ENCODE measurements at places on chromosomes 5 and 9.

- no peak for DNase-seq
These were observed 465.4 kb downstream of the RASEF start for GRCh38 chr9:82597241-82598203.

- no peak for DNase-seq
These were observed 470.4 kb downstream of the ZSWIM6 start for GRCh38 chr5:61802456-61802855.

- no peak for DNase-seq
These were observed 261.3 kb downstream of the TMEM167A start for GRCh38 chr5:82815871-82816270.

- no peak for DNase-seq
These were observed 246.8 kb upstream of the DAB2 start for GRCh38 chr5:39671561-39671961.

- no peak for DNase-seq
These were observed 181.7 kb upstream of the SLC30A5 start for GRCh38 chr5:68911840-68912690.

GRCh38 chr9:136345281-136346156 is 18.0 kb downstream of the DNLZ start:
- DNase-seq = no peak

DNA sequence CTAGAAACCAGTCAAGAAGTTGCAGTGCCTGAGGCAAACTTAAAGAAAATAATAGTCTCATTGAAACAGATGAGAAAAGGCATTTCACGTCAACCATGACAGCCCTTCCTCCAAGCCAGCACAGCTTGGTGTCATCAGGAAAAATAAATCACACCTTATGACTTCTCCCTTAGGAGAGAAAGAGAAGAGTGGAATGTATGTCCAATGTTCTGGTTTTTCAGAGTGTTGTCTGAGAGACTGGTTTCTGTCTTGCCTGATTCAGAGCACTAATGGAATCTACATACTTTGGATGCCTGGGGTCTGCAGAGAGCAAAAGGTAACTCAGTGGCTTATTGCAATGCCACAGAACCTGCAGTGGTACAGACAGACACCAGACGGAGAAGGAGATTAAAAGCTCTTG is 105.5 kb upstream of the PDE4D start:
- no peak for DNase-seq

- no peak for DNase-seq
These were observed 480.0 kb downstream of the TAF11L14 start for GRCh38 chr5:18114151-18114757.

- no peak for DNase-seq
These were observed 969.6 kb upstream of the C9orf72 start for GRCh38 chr9:28542928-28543327.

- no peak for DNase-seq
These were observed 47.9 kb upstream of the SEMA6A start for GRCh38 chr5:116622375-116623050.

- no peak for DNase-seq
These were observed 42.4 kb upstream of the ZBED3 start for GRCh38 chr5:77129391-77129990.

- no peak for DNase-seq
These were observed 115.3 kb downstream of the MACIR start for GRCh38 chr5:103373597-103374472.

GRCh38 chr5:36237751-36238150 is 4.0 kb downstream of the NADK2 start:
- DNase-seq = no peak

DNA sequence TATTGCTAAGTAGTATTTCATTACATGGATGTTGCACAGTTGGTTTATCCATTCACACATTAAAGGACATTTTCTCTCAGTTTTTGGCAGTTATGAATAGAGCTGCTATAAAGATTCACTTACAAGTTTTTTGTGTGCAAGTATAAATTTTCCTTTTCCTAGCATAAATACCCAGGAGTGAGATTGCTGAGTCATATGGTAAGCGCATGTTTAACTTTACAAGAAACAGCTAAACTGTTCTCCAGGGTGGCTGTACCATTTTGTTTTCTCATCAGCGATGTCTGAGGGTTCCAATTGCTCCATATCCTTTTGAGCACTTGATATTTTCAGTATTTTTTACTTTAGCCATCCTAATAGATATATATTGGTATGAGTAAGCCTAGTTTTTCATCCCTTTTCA is 16.4 kb upstream of the ABCA1 start:
- no peak for DNase-seq

- peak; percentile 59 for DNase-seq
These were observed 239.3 kb upstream of the PRDM9 start for GRCh38 chr5:23268136-23268535.

DNA sequence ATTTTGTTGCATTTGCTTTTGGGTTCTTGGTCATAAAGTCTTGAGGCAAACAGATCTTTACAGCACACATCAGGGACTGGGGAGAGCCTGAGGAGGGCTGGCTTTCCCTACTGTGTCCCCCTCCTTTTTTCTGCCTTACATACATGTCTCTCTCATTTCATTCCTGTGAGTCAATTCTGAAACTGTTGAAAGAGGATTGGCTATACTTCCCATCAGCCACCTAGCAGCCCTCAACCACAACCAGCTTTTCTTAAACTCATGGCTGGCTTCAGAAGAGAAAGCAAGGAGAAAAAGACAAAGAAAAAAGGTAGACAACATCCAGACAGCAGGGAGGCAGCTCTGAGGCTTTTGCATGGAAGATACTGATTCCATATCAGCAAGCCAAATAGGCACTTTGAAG is 374.8 kb upstream of the KIF2A start:
- DNase-seq = no peak

DNA sequence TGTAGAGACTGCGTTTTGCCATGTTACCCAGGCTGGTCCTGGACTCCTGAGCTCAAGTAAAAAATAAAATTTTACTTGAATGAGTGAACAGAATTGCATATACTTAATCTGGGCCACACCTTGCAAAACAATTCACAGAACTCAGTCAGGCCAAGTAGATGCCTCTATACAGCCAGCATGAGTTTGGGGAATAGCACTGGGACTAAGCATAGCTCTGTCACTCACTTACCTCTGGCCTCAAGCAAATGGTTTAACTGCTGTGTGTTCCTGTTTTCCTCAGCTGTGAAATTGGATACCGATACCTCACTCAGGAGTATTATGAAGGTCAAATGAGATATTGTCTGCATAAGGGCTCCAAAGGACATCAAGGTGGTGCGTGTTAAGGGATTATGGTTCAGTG is 10.9 kb upstream of the FRMPD1 start:
- DNase-seq = no peak

DNA sequence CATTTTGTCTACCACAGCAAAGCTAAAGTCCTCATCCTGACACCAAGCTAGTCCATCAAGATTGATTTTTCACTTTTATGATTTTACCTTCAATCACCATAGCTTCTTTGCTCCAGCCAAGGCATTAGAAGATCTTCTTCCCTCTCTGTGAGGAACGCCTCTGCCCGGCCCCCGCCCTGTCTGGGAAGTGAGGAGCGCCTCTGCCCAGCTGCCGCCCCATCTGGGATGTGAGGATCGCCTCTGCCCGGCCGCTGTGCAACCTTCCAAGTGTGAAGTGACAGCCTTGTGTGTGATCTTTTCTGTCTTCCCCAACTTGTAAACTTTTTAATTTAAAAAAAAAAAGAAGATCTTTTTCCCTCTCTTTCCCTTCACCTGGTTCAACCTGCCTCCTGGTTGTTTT is 210.5 kb upstream of the NREP start:
- DNase-seq = no peak

DNA sequence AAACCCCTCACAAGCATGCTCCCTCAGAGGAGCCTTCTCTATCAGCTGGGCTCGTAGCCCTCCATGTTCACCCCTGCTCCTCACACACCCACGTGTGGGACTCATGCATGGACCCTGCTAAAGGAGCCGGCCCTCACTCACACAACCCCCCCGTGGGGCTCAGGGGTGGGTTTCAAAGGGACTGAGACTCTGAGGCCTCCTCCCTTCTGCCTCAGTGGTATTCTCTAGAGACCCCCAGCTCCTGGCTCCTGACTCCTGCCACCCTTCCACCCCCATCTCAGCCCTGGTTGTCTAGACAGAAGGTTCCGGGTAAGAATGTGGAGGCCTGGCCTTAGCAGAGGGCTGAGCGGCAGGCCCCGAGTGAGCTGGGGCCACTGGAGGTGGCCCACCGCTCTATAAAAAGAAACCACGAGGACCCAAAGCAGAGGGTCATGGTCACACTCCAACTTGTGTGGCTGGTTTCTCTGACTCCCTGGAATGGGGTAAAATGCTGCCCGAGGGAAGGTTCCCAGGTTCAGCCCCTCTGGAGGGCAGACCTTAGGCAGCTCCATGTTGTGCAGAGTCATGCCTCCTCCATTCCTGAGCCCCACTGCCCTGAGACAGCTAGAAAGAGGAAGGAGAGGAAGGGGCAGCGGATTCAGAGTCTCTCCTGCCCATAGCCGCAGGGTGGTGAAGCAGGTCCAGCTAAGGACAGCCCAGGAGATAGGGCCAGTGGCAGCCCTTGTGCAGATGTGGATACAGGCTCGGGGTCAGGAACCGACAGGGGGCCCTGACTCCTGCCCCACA is 10.8 kb downstream of the SEPTIN8 start:
- DNase-seq = no peak

DNA sequence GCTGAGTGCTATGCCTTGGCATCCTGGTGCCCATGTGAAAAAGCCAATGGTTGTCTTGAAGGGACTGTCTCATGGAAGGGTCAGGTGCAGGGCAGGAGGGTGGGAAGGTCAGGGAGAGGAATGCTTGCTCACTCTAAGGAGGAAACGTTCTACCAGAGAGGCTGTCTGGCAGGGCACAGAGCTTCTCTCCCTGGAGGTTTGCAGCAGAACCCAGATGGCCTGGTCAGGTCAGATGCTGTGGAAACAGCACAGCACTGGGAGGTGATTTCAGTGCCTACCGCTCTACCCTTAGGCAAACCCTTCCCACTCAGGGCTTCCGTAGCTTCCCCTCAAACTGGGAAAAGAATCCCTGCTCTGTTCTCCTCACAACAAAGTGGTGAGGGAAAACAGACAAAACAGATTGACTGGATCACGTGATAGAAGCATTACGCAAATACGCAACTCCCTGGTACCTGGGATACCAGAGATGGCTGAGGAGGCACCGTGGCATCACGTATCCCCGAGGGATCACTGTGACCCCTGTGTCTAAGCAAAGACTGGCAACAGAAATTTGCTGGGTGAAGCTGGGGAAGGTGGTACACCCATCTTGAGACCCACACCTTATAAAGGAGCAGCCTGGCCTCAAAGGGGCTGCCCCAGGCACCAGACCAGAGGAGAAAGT is 3.9 kb upstream of the MGAT1 start:
- no peak for DNase-seq

- DNase-seq = no peak
These were observed 66.6 kb downstream of the C9orf152 start for GRCh38 chr9:110141227-110141793.

DNA sequence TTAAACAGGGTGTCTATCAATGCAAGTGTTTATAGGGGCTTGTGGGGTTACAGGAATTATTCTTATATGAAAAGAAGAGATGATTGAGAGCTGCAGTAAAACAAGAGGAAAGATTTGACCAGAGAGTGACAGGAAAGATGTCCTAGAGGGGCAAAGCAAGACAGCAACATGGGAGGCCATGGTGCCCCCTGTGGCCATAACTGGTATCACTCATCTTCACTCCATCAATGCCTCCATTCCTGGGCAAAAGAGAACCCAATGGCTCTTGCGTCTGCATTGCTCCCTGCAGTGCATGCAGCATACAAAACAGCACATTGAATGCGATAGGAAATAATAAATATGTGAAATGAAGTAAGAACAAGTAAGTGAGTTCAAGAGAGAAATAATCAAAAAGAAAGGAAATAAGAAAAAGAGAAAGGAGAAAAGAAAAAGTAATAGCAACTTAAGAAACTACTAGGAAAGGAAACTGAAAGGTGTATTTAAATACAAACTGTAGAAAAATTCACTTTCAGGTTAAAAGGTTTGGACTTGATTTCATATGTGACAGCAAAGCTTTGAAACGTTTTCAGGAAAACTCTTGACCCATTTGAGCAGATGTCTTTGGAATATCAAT is 206.6 kb downstream of the SEMA5A start:
- DNase-seq = no peak

GRCh38 chr5:180336234-180337020 is 16.7 kb downstream of the GFPT2 start:
- no peak for DNase-seq

- no peak for DNase-seq
These were observed 171.7 kb downstream of the CACNA1B start for GRCh38 chr9:138049085-138049778.

DNA sequence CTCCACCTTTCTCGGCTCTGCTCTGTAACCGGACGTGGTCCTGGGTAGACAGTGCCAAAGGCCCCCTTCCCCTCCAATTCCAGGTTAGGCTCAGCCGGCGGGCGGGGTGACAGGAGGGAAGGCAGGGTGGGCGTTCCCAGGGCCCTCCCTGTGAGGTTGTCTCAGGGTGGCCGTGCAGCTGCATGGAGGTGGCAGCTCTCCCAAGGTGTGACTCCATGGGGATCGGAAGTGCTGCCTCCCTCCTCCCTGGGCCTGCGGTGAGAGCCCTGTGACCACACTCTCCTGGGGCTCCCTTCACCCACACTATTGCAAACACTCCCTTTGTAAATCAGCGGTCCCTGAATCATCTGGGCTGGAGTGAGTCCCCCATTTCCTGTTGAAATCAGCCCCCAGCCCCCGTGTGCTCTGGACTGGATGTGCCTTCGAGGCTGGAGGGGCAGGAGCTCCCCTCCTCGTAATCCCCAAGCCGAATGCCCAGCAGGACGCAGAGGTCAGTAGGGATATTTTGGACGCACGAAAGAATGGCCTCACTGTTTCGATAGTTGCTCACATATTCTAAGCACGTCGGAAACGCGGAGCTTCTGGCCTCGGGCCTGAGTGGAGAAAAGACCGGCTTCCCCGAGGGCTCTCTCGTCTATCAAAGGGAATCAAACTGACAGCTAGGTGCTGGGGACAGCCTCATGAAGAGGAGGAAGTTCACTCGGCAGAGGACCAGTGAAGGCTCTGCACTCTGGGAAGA is 107.6 kb upstream of the COL5A1 start:
- no peak for DNase-seq

- DNase-seq = no peak
These were observed 34.0 kb downstream of the ZNF474 start for GRCh38 chr5:122163121-122164069.

GRCh38 chr5:125584140-125584520 is 837.7 kb upstream of the ZNF608 start:
- DNase-seq = no peak

- DNase-seq = no peak
These were observed 209.0 kb downstream of the EFNA5 start for GRCh38 chr5:107461770-107462169.

DNA sequence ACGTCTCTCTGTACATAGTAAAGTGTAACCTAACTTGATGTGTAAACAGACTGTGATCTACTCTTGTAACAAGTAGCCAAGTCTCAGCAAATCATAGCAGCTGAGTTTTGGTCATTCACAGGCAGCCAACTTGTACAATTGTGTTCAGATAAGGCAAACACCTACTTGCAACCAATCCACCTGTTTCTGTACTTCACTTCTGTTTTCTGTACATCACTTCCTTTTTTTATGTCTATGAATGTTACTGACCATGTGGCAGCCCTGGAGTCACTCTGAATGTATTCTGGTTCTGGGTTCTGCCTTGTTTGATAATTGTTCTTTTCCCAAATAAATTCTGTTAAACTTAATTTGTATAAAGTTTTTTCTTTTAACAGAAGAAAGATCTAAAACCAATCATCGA is 26.0 kb downstream of the RLN2 start:
- DNase-seq = no peak

- no peak for DNase-seq
These were observed 547 bp downstream of the CLTA start for GRCh38 chr9:36191290-36191645.

Data from NCI-H2081 treated with DMSO at 0.1 percent for 48 hours (cell line).